ENCODE measurements at places on chromosomes 13 and 19.

DNA sequence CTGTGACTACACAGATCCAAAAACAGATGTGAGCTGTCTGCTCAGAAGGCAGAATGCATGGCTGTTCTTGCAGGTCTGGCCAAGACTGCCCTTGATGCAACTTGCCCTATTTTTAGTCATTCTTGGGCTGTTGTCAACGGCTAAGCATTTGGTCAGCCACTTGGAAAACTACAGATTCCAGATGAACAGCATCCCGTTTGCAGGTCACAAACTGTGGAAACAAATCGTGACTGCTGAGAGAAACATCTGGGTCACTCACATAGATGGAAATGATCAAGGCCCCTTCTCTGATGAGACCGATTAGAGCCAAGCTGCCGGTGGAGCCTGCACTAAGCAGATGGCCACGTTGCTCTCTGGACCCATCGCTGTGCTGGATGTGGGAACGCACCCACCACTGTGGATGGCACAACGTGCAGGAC is 15.4 kb upstream of the METTL21C start:
- DNase-seq: no peak

DNA sequence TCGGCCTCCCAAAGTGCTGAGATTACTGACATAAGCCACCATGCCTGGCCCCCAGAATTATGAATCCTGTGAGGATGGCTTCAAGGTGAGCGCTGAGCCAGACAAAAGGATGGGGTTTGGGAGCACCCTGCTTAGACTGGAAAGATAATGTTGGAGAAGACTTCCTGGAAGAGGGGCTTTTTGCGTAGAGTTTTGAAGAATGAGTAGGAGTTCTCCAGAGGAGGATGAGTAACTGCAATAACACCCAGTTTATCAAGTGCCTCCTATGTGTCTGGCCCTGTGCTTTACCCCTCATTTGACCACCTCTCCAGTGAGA is 641 bp upstream of the GDF15 start:
- DNase-seq: no peak

- DNase-seq: no peak
These were observed 454.9 kb downstream of the FOXO1 start for GRCh38 chr13:40211586-40211968.

- peak; percentile 83 for DNase-seq
These were observed 3.6 kb upstream of the GNG8 start for GRCh38 chr19:46639358-46640182.

- DNase-seq: no peak
These were observed 556.3 kb downstream of the PCDH17 start for GRCh38 chr13:58187881-58188280.

DNA sequence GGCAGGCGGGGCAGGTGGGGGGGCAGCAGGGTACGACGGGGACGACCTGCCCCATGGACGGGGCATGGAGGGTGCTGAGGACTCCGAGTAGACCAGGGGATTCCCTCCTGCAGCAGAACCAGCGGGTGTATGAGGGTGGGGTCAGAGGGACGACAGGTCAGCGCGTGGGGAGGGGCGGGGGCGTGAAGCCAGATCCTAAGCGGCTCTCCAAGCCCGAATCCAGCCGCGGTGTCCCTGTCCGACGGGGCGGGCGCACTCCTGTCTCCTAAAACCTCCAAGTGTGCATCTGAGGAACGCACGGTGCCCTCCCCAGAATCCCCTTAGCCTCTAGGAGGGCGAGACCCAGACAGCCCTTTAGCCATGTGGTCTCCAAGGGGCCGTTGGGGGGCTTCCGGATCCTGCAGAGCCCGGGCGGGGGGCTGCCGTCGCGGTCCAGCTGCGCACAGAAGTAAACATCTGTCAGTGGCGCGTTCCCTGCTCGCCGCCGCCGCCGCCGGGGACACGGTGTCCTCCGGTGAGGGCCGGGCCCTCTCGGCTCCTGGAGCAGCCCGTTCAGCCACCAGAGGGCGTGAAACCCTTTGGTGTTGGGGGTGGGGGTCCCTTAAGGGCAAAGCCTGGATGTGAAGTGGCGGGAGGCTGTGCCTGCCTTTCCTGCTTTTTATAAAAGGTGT is 730 bp downstream of the NRTN start:
- peak; percentile 86 for DNase-seq

- no peak for DNase-seq
These were observed 8.9 kb downstream of the PTGIR start for GRCh38 chr19:46615966-46616365.

DNA sequence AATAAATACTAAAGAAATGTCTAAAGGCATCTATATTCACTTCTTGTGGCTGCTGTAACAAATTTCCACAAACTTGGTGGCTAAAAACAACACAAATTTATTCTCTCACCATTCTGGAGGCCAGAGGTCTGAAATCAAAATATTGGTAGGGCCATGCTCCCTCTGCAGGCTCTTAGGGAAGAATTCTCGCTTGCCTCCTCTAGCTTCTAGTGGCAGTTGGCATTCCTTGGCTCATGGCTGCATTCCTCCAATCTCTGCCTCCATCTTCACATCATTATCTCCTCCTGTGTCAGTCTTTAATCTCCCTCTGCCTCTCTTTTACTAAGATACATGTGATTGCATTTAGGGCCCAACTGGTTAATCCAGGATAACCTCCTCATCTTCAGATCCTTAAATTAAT is 54.1 kb upstream of the RFXAP start:
- DNase-seq: no peak

- no peak for DNase-seq
These were observed 378.4 kb downstream of the KCNRG start for GRCh38 chr13:50393628-50394027.

DNA sequence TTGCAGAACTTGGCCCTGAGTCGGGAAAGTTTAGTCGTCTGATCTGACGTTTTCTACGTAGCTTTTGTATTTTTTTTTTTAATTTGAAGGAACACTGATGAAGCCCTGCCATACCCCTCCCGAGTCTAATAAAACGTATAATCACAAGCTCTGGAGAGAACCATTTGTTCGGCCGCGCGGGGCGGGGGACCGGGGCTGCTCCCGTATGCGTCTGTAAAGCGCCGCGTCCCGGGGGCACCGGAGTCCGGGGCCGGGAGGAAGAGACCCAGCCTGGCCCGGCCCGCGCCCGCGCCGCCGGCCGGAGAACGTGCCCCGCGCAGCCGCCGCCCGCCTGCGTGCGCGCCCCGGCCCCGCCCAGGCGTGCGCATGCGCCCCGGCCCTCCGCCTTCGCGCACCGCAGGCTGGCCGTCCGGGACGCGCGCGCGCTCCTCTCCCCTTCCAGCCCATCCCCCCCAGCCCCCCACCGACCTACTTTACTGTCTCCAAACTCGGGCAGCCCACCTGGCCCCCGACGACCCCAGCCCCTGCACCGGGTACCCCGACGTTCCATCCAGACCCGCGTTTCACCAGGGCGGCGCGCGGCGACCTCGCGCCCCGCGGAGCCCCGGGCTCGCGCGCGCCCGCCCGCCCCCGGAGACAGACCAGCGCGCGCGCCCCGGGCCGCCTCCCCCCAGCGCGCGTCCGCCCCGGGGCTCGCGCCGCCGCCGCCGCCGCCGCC is 785 bp upstream of the USF2 start:
- DNase-seq: peak; percentile 57

DNA sequence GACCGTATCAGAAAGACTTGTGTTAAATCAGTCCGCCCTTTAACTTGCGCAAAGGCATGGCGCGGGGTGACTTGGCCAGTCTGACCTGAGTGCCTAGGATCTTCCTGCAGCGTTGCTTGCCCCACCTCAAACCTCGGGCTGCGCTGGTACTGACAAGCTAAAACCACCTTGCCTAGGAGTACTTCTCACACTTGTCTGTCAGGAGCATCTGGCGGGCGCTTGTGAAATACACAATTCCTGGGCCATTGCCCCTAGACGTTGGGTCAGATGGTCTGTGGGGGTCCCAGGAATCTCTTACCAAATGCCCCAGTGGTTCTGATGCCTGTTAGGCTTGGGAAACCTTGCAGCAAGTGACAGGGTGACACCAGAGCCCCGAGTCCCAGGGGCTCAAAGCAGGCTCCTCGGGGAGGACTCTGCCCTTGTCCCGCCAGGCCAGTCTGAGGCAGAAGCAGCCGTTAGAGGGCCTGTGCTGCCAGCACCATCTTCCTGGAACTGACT is 12.9 kb downstream of the CEBPG start:
- no peak for DNase-seq

- no peak for DNase-seq
These were observed 77.9 kb upstream of the KCTD15 start for GRCh38 chr19:33718651-33719254.

GRCh38 chr19:55377356-55378131 is 918 bp downstream of the TMEM190 start:
- no peak for DNase-seq

GRCh38 chr13:90594681-90595080 is 752.8 kb upstream of the MIR17HG start:
- DNase-seq: no peak

- no peak for DNase-seq
These were observed 5.5 kb upstream of the ZFP82 start for GRCh38 chr19:36423925-36424324.

DNA sequence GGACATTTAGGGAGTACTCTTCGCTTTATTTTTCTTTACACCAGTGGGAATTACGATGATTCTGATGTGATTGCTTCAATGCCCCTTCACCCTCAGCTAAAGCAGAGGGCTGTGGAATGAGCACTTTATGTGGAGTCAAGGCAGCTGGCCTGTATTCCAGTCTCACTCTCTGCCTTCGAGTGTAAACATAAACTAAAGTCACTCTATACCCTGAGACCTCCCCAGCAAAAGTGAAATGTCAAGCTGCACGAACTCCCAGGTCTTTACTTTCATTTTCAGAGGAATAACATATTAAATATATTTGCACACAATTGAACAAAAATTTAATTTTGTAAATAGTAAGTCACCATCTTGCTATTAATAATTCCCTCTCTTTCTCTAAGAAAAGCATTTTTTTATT is 557.1 kb downstream of the DACH1 start:
- DNase-seq: no peak

DNA sequence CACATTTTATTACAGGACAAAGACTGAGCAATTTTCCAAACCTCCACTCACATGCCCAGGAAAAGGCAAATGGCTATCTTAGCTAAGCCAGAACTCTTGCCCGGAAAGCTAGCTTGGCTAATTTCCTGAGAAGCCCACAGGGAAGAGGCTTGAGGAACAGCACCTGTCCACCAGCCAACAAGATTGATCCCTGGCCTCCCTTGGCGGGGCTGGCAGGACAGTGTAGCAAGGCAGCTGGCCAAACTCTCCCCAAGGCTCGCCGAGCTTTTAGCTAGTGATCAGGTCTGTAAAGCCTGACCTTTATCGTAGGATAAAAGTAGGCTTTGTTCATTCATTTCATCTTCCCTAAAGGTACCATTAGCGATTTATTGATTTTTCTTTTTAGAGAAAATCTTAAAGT is 101.4 kb downstream of the UQCRFS1 start:
- no peak for DNase-seq

GRCh38 chr19:5743630-5744029 is 23.2 kb downstream of the CATSPERD start:
- DNase-seq: no peak

DNA sequence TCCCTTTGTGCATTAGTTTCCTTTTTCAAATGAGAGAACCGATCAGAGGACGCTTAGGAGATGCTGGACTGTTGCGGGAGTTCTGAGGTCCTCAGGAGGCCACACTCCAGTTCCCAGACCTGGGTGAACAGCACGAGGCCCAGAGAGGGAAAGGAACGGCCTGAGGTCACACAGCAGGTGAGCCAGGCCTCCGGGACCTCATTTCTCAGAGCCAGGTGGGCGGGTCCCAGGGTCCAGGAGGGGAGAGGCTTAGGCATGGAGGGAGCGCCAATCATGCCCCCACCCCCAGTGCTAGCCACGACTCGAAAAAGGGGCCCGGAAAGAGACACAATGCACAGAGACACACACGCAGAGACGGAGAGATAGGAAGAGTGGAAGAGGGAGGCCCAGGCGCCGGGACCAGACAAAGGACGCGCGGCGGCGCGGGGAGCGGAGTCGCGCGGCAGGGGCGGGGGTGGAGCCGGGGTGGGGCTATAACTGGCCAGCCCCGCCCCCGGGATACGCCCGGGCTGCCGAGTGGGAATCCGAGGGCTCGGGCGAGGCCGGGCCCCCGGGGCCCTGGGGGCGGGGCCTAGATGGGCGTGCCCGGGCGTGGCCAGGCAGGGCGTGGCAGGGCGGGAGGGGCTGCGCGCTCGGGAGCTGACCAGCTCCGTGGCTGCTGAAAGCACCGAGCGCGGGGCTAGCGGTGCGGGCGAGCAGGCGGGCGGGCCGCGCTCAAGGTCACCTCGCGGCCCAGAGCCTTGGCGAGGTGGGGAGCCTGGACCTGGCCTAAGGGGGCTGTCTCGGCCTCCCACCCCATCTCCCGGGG is 1.6 kb downstream of the ELAVL3 start:
- no peak for DNase-seq

GRCh38 chr19:31049431-31049830 is 299.8 kb downstream of the TSHZ3 start:
- DNase-seq: no peak

DNA sequence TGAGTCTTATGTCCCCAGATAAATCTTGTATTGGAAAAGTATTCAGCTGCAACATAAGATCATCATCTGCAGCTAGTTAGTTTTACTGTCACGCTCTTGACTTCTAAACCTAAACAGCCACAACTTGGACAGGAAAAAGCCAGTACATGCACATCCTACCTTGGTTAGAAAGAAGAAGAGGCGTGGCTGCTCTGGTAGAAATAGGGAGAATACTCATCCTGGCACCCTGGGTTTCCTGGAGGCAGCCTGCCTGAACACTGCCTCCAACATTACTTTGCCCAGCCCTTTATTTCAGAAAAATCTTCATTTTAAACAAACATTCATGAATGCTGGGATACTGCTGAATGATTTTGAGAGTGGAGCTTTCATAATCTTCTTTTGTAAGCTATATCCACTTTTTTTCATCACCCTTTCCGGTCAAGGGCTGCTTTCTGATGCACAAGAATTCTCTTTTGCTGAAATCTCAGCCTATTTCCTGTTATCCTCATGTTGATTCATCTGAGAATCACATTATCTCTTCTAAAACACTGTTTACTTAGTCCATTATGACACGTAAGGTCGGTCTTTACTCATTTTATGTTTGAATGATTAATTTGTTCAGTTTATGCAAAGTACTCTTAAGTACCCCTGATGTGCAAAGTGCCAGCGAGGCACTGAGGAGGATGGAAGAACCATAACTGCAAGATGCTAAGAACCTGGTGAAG is 55.2 kb downstream of the STARD13 start:
- no peak for DNase-seq

DNA sequence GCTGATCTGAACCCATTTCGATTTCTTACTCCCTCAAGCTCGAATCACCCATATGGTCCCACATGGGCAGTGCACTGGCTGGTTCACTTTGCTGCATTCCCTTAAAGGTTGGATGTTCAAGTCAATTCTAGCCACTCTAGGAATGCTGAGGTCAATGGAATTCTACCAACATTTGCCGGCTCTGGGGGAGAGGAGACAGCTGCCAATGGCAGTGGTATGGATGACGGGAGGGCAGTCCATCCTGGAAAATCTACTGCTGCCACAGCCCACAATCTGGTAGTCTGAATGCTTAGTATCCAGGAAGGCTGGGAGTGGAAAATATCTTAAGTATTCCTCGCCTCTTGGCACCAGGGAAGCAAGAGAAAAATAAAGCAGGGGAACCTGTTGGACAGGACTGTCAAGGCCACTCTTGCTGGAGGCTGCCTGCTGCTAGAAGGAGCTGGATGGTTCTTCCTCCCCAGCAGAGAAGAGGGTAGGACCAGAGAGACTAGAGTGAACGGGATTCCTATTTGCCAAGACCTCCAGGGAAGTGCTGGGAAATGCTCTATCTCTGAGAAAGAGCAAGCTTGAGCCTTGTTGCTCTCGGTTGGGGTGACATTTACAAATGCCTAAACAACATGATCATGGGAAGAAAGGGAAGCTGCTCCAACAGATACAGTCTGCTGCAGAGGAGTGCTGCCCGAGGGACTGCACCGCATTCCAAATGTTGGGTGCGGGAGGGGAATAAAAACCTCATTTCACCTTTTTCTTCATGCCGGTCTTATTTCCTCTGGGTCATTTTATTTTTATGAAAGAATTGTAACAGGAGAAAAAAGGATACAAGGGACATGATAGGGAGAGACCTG is 20.7 kb upstream of the HMGB1 start:
- DNase-seq: peak; percentile 38
